ENCODE measurements at places on chromosomes 2 and 18.

DNA sequence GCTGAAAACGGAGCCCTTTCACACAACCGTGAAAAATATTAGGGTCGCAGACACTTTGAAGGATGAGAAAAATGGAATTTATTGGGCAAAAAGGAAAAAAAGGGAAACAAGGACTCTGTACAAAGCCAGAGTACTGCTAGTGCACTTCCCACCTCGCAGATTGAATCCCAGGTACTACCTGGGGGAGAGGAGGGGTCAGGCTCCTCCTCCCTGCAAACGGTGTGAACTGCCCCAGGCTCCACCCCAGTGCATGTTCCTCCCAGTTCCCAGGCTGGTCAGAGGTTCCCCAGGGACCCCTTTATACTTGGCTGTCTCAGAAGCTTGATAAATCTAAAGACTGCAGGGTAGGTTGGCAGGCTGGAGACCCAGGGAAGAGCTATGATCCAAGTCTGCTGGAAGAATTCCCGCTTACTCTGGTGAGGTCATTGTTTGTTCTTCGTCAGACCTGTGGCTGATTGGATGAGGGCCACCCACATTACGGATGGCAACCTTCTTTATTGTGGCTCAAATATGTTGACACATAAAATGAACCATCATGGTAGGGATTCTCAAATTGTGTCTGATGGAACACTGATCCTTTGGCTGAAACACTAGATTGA lies 290.4 kb upstream of the POU3F3 start:
- peak; percentile 84 for DNase-seq

DNA sequence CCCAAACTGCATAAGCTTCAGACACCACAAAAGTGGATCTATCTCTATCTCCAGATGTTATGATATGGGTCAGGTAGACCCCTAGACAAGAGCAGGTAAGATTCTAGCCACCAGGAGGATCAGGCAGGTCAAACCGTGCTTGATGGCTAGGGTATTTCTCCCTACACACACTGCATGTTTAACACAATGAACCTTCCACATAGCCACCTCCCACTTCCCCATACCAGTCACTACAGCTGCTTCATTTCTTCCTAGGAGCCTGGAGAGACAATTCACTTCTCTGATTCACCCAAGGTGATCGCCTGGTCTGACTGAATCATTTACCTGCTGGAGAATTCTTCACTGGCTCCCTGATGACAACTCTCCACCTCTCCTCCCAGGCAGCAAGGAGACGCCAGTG lies 66.0 kb upstream of the MYCN start:
- no peak for DNase-seq

DNA sequence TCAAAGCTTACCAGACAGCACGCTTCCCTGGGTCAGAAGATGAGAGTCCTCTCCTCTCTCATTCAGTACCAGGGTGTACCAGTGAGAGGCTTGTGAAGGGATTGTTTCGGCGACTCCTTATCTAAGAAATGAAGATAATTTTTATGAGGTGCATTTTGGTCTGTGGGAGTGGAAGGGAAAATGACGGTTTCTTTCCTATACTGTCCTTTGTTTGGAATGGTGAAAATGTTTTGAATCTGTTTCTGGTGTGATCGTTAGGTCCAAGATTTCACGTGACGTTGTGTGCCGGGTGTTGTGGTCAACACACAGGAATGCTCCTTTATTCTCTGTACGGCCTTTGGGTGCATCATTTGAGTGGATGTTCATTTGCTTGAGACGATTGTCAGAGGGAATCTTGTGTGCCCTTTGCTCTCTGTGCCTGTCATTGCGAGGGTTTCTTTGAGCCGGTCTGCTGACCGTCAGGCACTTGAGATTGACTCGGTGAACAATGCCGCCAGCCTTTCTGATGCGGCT lies 183.5 kb downstream of the AGAP1 start:
- DNase-seq: no peak

- peak; percentile 49 for DNase-seq
These were observed 108.4 kb upstream of the BZW1 start for GRCh38 chr2:200703127-200703925.

Data from LNCaP clone FGC (cell line).